ENCODE measurements at places on chromosomes 3 and 15.

GRCh38 chr3:165170236-165170635 is 25.9 kb downstream of the SLITRK3 start:
- DNase-seq, result no peak

GRCh38 chr15:99726333-99726732 is 6.9 kb downstream of the LYSMD4 start:
- DNase-seq, result no peak

- DNase-seq, result no peak
These were observed 121.4 kb upstream of the CHRM5 start for GRCh38 chr15:33846862-33847261.

DNA sequence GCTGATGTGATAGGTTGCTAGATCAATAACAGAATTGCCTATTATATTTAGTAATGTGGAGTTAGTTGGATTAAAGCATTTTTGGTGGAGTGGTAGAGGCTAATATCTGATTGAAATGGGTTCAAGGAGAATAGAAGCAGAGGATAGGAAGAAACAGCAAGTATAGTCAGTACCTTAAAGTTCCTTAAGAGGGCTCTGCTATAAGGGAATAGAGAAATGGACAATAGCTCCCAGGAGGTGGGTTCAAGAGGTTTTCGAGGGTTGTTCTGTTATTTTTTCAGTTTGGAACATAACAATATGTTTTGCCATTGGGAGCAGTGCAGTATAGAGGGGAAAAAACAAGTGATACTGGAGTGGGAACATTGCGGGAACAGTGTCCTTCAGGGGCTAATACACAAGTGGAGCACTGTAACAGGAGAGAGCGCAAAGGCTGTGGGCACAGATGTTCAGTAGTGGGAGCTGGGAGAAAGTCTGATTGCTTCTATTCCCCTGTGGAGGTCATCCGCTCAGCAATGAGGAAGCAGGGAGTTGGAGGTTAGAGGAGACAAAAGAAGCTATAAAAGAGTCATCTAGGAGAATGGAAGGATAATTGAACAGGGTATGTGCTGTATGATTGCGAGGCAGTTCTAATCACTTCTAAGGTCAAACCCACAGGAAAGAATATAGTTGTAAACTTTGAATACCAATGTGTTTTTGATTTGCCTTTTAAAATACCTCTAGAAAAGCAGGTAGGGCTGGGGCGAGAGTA is 3.3 kb downstream of the MRPS11 start:
- no peak for DNase-seq

- DNase-seq, result no peak
These were observed 55.5 kb downstream of the LRRC28 start for GRCh38 chr15:99306694-99307338.

DNA sequence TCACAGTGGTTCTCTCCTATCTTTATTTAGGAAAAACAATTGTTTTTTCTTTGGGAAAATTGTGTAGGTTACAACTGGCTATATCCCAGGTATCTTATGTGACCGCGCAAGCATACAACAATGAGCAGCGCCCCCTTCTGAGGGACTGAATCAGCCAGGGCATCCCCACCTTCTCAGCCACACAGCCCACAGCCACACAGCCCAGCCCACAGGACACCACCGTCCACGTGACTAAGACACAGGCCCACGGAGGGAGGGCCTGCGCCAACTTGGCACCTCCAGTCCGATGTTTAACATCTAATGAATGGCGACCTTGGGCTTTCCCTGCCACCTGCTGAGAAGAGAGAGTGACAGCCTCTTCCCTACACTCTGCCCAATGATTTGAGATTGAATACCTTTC is 68.1 kb downstream of the ATP10A start:
- DNase-seq, result no peak

- no peak for DNase-seq
These were observed 14.3 kb upstream of the SLC9C1 start for GRCh38 chr3:112308151-112308911.

DNA sequence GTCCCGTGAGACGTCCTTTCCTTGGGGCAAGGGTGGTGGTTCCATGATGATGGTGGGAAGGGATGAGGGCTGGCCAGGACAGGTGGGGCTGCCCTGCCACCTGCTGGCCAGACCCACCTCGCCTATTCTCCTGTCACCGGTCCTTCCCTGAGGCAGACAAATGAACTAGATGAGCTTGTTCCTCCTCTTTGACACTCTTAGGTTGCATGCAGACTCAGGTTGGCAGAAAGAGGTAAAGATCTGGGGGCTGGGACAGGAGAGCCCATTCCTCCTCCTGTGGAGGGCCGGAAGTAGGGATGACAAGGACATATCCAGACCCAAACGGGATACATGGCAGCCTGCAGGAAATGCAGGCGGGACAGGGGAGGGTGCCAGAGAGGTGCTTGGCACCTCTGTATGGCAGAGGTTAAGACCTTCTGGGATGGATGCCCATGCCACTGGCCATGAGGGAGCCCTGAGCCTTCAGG is 38.6 kb downstream of the ACSBG1 start:
- peak; percentile 13 for DNase-seq

DNA sequence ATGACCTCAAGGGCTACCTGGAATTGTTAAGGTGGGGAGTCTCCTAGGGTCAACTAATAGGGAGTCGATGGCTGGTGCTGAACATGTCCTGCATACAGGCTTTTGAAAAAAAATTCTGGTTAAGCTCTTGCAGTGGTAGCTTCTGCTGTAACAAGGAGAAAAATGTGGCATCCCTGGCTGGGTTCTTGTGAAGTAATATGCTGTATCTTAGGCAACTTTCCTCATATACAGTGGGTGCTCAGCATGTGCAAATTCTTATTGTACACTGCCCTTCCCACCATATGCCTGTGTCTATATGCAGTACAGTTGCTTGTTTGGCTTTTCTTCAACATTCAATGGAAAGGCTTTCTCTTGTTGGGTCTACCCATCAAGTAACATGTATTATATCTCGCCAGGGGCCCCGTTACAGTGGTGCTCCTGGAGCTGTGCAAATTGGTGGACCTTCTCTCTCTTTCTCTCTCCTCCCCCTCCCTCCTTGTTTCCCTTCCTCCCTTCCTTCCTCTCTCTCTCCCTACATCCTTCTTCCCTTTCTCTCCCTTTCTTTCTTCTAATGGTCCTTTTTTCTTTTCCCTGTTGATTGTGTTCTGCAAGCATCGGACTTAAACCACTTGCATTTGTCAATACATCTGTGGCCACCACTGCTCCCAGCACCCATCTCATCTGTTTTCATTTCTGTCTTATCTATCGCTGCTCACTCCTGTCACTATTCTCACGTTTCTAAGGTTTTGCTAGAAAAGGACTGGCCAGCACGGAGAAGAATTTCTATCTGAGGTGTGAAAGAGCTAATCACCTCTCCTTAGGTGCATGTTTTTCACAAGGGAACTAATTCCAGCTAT is 35.2 kb downstream of the TGFBR2 start:
- DNase-seq, result no peak

GRCh38 chr3:59308684-59309083 is 258.9 kb upstream of the CFAP20DC start:
- no peak for DNase-seq

GRCh38 chr3:161423911-161424522 is 52.7 kb upstream of the SPTSSB start:
- no peak for DNase-seq

GRCh38 chr3:128984596-128984995 is 9.3 kb downstream of the CFAP92 start:
- DNase-seq, result no peak

DNA sequence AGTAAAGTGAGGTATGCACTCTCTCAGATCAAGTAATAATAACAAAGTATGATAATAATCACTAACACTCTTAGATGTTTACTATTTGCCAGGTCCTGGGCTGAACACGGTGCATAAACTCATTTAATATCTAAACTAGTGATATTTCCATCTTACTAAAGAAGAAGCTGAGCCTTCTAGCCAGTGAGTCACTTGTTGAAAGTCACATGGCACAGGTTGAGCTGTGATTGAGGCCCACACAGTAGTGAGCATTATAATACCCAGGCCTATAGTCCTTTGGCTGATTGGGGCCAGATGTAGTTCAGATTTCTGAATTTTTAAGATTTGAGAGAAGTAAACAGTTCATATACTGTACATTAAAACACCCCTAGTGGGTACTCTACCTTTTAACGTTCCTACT is 93.2 kb upstream of the CCDC80 start:
- no peak for DNase-seq

DNA sequence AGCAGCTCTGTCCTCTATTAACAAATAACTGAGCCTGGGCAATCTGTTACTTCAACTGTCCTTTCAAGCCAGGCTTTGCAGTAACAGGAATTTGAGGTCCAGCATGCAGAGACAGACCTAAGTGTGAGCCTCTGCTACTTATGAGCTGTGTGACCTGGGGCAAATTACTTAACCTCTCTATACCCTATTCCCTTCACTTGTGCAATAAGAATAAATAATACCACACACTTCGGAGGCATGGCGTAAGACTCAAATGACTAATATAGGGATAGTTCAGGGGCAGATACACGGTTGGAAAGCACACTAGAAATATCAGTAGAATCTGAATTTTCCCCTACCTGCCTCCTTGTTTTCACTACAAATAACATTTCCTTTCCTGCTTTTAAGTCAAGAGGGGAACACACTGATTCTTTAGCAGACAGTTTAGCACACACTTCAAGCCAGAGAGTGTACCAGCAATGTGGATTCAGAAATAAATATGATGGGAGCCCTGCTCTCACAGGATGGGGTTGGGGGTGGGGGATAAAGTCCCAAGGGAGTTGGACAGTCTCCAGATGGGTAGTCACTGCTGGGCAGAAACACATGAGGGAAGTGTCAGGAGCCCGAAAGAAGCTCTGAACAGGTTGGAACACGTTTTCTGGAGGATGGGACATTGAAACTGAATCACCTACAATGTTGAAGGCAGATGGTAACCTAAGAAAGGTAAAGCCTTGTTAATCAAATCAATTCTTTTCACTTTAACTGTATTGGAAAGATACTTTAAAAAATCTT is 61.8 kb upstream of the RBP1 start:
- DNase-seq, result no peak

- no peak for DNase-seq
These were observed 272.0 kb downstream of the OCA2 start for GRCh38 chr15:27826902-27827714.

GRCh38 chr15:68586274-68586961 is 7.6 kb downstream of the CORO2B start:
- DNase-seq, result no peak

DNA sequence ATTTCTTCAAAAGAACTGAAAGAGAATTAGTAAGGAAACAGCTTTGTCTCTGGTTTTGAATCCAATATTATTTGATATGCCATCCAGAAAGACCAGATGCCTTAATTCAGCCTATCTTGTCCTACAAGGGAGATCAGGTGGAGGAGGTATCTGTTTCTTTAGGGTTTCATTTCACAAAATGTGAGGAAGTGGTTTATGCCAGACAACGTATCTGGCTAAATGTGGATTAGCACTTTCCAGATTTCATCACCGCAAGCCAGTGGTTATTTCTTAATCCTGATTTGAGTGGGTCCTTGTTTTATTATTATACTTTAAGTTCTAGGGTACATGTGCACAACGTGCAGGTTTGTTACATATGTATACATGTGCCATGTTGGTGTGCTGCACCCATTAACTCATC is 271.1 kb downstream of the EBLN2 start:
- DNase-seq, result no peak

GRCh38 chr3:120193554-120193953 is 91.5 kb downstream of the GPR156 start:
- DNase-seq, result no peak

GRCh38 chr3:69784954-69785514 is 45.8 kb downstream of the MITF start:
- no peak for DNase-seq
